Uterus (tissue), 4 donors: ENCODE measurements at places on chromosomes 2 and 18. TPM values are rescaled to one million over a fixed set of nuclear protein-coding genes. Genes with fewer than 3 reads are reported as not detected.

DNA sequence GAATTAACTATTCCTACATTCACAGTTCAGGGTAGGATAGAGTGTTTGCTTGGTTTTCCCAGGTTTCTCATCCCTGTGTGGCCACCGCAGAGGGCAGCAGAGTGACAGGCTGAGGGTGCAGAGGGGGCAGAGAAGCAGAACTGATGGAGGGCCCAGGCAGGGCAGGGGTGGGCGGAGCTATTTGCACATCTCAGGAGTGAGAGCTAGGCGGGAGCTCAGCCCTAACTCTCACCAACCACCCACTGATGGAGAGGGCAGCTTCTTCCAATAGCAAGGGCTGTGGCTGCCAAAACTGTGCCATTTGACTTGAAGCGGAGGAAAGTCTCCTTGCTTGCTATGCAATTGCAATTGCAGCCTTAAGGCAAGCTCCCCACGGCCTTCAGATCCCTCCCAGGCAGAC is 12.0 kb upstream of the DARS1 start:
- no peak for DNase-seq

DNA sequence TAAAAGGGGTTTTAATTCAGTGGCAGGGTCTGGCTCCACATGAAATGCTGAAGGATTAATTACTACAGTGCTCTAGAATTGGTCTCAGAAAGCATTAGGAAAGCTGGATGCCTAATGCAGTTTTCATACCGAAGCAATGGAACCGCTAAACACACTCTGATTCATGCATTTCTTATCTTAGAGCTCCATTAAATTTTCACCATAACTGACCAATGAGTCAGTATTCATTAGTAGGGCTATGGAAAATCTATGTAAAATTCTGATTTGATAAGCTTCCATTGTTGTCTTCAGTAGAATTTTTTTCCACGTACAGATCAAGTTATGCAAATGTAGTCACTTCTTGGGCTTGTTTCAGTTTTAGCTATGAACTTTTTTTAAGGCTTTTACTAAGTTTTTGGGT is 359.9 kb downstream of the ARHGAP15 start:
- no peak for DNase-seq

DNA sequence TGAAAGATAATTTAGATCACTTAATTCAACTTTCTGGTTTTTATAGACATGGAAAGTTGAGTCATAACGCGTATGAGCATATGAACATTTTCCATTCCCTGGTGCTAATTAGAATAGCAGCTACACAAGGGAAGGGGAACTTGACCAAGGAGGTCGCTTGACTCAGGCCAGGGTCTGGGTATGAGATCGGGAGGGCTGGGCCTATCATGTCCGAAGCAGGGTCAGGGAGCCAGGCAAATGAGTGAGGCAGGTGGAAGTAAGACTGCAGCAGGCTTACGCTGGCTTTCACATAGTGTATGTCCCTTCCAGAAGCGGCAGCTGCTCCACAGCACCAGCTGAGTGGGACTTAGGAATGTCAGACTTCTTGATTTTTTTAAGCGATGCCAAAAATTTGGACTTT is 14.7 kb downstream of the RALB start:
- no peak for DNase-seq

DNA sequence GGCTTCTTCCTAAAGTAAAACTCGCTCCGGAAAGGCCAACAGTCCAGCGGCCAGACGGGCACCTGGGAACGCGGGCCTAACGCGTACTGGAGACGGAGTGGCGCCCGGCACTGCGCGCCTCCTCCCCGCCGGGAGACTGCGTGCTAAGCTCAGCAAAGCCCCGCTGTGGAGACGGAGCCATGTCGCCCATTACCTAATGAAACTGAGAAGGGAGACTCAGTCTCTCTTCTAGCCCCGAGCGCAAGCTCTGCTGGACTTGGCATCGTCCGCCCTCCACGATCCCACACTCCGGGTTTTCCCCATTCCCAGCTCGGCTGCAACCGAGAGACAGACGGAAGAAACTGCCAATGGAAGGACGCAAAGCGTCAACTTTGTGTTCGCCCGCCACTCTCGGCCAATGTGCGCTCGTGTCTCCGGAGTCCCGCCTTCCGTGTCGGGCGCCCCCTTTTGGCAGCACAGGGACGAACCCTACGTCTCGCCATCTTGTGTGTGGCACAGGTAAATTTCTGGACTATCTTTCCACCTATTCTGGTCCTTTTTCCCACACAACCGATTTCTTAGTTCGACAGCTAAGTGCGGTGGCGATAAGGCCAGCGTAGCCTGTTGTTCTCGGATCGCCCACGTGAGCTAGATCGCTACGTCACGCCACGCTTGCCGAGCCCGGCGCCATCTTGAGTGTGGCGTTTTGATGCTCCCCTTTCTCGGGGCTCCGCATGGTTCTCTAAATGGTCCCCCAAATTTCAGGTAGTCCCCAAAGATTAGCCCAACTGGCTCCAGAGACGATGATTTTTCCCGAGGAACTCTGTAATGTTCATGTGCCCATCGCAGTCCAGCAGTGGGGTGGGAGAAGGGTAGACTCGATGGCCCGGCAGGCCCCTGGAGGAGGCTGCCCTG is 1.3 kb upstream of the PTMA start:
- peak; percentile 99 for DNase-seq

GRCh38 chr2:156242874-156243273 is 89.6 kb downstream of the NR4A2 start:
- DNase-seq, result no peak

DNA sequence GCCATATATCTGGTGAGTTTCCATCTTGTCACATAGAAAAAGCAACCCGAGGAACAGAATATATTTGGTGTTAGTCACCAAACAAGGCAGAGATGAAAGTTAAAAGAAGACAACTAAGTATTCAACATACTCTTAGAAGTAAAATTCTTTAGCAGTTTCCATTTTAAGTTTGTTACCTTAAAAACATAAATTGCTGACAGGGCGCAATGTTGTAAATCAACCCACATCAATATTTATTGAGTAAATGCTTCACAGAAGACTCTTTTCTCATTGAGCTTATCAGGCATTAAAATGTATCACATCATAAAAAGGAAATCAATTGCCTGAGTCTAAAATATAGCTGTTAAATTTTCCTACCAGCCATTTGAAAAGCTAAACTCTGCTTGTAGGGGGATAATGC is 603.0 kb downstream of the FBXO15 start:
- no peak for DNase-seq

- DNase-seq, result no peak
These were observed 145.3 kb downstream of the NCKAP5 start for GRCh38 chr2:133422931-133423351.

DNA sequence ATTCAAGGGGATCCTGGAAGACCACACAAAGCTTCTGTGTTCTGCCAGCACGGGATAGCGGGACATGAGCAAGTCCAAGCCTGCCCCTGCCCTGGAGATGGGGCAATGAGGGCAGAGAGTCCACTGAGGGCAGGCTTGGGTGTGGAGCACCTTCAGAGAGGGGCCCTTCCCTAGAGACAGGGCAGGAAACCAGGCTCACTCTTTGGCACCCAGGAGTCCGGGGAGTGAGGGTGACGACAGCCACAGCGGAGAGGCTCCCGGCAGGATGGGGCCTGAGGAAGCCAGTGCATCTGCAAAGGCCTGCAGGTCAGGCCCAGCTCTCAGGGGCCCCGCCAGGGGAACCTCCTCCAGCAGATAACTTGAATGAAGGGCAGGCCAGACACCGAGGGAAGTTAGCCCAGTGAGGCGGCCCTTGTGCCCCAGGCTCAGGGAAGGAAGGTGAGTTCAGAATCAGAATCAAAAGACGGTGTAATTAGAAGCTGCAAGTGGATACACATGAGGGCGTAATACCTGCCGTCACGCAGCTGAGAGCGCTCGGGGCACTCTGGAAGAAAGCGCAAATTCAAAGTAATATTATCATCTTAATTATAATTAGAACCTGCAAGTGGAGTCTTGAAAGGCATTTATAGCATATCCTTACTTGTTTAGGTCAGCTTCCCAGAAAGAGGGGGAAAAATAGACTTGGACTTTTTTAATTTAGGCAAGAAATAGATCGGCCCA is 142.6 kb upstream of the LGALSL start:
- no peak for DNase-seq

- DNase-seq, result no peak
These were observed 86.6 kb downstream of the MYT1L start for GRCh38 chr2:2244508-2244907.

GRCh38 chr2:6828299-6828584 is 37.5 kb downstream of the CMPK2 start:
- no peak for DNase-seq

DNA sequence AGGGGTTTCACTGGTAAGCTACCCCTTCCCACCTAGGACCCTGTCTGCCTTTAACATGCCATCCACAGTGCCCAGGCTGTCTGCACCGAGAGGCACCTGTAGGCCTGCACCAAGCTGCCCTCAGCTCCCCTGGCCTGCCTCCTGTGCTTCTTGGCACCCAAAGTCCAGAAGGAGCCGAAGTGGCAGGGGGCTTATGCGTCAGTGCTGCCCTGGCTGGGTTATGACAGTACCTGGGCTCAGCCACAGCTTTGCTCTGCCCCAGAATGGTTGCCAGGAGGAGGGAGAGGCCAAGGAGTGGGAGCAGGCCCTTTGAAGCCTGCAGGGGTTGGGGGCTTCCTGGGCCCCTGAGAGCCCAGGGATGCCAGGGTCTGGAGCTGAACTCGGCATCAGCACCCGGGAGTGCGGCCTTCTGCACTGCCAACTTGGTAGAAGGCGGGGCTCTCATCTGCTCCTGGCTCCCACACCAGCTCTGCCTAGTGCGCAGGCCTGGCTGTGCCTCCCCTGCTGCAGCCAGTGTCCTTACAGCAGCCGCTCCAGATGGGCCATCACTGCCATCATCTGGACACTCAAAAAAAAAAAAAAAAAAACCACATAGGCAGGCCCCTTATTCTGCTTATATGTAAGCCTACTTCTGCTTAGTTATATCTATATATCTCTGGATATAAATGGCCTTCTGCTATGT is 155.4 kb downstream of the THSD7B start:
- DNase-seq, result no peak

- no peak for DNase-seq
These were observed 75.8 kb downstream of the SOWAHC start for GRCh38 chr2:109689973-109690372.

- no peak for DNase-seq
These were observed 581.2 kb upstream of the SLC8A1 start for GRCh38 chr2:41033127-41033526.

GRCh38 chr2:135130751-135131150 is 78.7 kb downstream of the RAB3GAP1 start:
- DNase-seq, result no peak

Gene DCC
- total RNA-seq, result 0.40 TPM

Gene DNAJC5G
- total RNA-seq, result 1.5 TPM

Gene TTN
- total RNA-seq, result 6.0 TPM

Gene MTLN
- 54.7 TPM for total RNA-seq

Gene KIF1A
- not detected for total RNA-seq

Gene CCDC68
- 6.9 TPM for total RNA-seq

Gene DIPK1C
- total RNA-seq, result not detected

Gene CPO
- total RNA-seq, result 0.90 TPM

Gene PSMA8
- total RNA-seq, result not detected

Gene TIGD1
- 4.6 TPM for total RNA-seq
